Globus pallidus (tissue), 1 donor: ENCODE measurements at places on chromosomes 11 and 22.

DNA sequence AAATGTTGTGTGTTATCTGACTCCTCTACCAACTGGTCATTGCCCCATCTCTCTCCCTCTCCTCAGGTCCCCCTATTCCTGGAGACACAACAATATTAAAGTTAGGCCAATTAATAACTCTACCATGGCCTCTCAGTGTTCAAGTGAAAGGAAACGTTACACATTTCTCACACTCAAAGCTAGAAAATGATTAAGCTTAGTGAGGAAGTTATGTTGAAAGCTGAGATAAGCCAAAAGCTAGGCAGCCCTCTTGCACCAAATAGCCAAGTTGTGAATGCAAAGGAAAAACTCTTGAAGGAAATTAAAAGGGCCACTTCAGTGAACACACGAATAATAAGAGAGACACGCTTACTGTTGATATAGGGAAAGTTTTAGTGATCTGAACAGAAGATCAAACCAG is 6.9 kb downstream of the DLG2 start:
- DNase-seq = no peak

DNA sequence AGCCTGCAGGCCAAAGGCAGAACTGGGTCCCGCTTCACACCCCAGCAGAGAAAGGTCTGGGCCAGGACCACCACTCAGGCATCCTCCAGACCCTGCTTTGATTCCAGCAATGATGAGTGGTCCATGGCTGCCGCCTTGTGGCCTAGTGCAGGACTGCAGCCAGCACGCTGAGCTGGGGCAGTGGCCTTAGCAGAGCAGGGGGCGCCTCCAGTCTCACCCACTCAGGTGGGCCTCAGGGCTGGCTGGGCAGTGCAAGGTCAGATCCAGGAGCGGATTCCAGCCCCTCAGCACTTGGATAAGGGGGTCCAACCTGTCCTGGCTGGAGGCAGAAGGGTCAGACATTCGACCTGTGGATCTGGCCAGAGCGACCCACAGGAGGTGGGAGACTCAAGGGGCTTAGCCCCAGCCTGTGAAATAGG is 9.6 kb upstream of the PDE2A start:
- DNase-seq = peak; percentile 19

GRCh38 chr11:43576803-43577521 is 103.6 kb upstream of the HSD17B12 start:
- DNase-seq = no peak

GRCh38 chr22:29145321-29146072 is 60.2 kb upstream of the EMID1 start:
- no peak for DNase-seq

DNA sequence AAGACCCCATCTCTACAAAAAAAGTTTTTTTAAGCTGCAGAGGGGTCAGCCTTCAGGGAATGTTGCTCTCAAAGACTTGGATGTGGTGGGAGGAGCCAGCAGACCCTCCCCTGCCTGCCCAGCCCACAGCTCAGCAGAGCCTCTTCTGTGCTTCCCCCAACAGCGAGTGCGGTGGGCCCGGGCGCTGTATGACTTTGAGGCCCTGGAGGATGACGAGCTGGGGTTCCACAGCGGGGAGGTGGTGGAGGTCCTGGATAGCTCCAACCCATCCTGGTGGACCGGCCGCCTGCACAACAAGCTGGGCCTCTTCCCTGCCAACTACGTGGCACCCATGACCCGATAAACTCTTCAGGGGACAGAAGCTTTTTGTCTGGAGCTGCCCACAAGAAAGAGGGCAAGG is 10.5 kb downstream of the TMA7B start:
- DNase-seq = no peak

- no peak for DNase-seq
These were observed 18.9 kb downstream of the ARFGAP2 start for GRCh38 chr11:47157805-47158204.

- no peak for DNase-seq
These were observed 21.6 kb downstream of the LRRC55 start for GRCh38 chr11:57203359-57203758.

GRCh38 chr22:39449708-39450107 is 7.1 kb upstream of the MGAT3 start:
- DNase-seq = no peak

GRCh38 chr11:34263441-34264091 is 94.2 kb downstream of the ABTB2 start:
- DNase-seq = no peak

- DNase-seq = no peak
These were observed 11.6 kb upstream of the RIC3 start for GRCh38 chr11:8180469-8180868.

GRCh38 chr11:77558380-77558779 is 31.4 kb upstream of the AQP11 start:
- DNase-seq = no peak

DNA sequence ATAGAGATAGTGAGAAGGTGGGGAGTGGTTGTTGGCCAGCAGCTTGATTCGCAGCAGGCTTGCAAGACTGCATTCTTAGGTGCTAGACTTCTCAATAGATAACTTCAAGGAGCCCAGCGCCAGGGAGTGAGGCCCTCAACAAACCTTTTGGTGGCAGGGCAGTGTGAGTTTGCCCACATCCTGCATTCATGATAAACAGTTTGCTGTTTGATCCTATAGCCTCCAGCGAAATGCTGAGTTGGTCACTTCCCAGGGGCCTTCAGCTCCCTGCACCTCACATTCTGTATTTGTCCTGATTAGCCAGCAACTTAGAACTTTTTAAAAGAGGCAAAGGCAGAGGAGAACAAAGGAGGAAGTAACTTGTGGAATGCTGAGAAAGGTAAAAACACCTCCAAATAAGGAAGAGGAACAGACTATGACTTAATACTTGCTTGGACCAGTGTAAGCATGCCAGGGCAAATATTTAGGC is 25.1 kb downstream of the OR10A6 start:
- DNase-seq = no peak

DNA sequence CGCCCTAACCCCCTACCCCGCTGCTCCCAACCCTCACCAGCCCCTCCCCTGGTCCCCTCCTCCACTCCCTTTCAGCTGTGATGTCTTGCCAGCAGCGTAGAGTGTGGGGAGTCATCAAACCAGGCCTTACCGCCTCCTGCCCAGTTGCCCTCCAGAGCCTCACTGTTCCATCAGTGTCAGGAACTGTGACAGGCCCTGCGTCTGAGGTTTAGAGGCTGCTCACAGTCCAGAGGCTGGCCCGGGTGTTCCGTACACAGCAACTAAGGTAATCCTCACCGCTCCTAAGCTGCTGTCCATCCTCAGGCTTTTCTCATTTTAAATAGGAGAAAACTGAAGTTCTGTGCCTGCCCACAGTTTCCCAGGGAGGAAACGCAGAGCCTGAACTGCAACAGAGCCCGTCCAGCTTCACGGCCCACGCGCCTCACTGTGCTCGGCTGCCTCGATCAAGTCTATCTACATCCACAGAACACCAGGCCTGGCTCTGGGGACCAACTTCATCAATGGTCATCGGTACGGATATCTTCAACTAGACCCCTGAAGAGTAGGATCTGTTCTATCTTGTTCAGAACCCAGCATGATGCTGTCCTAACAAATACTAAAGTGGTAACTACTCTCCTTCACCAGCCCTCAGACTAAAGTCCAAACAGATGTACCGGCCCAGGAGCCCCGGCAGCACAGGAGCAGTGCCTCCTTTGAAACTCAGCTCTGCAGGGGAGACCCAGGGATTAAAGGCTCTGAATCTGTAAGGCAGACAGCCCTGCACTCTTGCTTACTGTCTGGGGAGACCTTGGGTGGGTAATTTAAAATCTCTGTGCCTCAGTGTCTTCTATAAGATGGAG is 10.3 kb downstream of the VPS37C start:
- DNase-seq = no peak

GRCh38 chr11:16456366-16456765 is 100.0 kb upstream of the SOX6 start:
- no peak for DNase-seq

GRCh38 chr22:28896611-28897010 is 13.2 kb downstream of the ZNRF3 start:
- no peak for DNase-seq

DNA sequence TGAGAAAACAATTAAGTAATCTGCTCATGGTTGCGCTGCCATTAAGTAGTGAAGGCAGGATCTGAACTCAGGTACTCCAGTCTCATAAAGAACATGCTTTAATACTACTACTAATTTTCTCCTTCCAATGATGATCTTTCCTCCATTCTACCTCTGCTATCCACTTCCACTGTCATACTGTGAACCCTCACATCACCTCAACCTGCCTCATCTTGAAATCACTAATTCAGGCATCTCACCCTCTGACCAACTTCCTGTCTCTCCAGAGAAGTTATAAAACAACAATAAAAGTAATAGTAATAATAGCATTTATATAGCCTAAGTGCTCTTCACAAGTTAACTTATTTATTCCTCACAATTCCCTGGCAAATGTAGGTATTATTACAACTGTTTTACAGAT is 57.1 kb upstream of the PSMA1 start:
- no peak for DNase-seq

- DNase-seq = no peak
These were observed 114.3 kb downstream of the PHF21B start for GRCh38 chr22:44895296-44896055.

GRCh38 chr22:40462195-40462984 is 92.0 kb downstream of the SGSM3 start:
- DNase-seq = peak; percentile 9

DNA sequence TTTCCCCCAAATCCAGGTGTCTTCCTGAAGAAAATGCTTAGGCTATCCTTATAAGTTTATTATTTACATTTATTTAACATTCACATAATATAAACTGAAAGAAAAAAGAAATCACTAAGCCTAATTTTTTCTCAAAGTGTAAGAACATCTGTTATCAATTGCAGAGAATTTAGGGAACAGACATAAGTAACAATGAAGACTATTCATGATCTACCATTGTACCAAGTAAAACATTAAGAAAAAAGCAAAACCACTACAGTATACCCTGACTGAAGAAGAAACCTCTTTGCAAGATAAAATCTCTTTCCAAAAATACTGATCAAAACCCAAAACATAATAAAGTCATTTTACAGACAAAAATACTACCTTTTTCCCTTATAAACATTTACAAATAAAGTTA is 60.5 kb downstream of the NUP98 start:
- no peak for DNase-seq

GRCh38 chr11:110795112-110795624 is 82.9 kb upstream of the ARHGAP20 start:
- no peak for DNase-seq

- no peak for DNase-seq
These were observed 52.5 kb downstream of the C22orf31 start for GRCh38 chr22:29009148-29009547.

- no peak for DNase-seq
These were observed 48.2 kb downstream of the LRFN4 start for GRCh38 chr11:66904981-66905521.

GRCh38 chr11:44108260-44108659 is 12.8 kb downstream of the EXT2 start:
- no peak for DNase-seq

DNA sequence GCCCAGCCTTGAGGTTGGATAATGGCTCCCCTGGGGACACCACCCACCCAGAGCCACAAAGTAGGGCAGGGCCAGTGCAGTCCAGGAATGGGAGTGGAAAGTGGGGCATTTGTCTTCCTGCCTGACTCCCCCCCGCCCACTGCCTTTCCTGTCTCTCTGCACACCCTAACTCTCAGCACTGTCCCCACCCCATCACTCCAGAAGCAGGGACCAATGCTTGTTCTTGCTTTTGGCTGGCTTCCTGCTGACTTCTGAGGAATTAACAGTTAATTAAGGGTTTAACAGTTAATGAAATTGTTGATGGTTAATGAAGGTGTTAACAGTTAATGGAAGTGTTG is 4.7 kb downstream of the PITPNM1 start:
- no peak for DNase-seq

- peak; percentile 19 for DNase-seq
These were observed 63.2 kb downstream of the GRIA4 start for GRCh38 chr11:105673089-105673488.

DNA sequence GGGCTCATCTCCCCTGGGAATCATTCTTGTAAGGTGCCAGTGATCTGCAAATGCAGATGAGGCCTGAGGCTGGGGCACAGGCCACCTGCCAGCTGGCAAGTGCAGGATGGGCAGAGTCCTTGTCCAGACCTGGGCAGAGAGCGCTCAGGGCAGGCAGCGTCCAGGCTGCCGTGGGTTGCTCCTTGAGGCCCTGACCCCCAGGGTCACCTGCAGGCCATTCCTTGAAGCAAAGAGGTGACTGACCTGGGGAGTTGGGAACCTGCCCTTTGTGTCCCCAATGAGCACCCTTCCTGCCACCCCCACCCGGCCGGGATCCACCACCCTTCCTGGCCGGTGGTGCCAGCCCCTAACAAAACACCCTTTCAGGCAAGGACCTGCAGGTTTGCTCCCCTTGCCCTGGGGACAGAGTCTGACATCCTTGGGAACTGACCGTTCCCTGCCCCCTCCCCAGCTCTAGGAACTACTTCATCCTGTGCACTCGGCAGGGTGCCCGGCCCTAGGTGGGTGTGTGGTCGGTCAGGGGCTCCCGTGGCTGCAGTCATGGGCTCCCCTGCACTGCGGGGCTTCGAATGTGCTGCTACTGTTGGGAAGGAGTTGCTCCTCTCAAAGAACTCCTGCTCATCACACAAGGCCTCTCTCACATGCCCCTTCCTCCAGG is 28.3 kb downstream of the DUSP8 start:
- no peak for DNase-seq

GRCh38 chr11:57205041-57205641 is 23.4 kb downstream of the LRRC55 start:
- peak; percentile 16 for DNase-seq

GRCh38 chr22:38839686-38840085 is 4.1 kb downstream of the NPTXR start:
- DNase-seq = no peak

DNA sequence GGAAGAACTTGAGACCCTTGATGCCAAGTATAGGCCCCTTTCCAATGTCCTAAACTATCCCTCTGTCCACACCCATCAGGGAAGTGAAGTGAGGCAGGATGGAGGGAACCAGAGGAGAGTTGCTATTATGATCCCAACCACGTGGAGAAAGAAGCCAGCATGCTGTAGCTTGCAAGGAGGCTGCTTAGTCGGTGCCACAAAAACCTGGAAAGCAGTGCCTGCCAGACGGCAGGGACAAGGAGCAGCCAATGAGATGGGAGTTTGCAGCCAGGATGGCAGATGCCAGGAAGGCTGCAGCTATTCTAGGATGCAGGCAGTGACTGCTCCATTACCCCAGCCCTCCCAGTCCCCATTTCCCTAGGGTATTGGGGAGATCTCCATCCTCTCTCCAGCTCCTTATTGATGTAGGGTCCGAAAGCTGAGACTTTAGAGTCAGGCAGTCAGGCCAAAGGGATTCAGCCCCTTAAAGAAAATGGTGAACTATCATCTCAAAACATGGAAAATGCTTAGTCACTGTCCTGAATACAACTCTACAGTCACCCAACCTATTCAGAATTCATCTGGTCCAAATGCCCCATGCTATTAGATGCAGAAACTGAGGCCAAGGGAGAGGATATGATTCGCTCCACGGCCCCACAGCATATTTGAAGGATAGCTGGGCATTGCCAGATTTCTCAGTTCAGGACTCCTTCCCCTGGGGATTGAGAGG is 18.4 kb upstream of the LRRC55 start:
- no peak for DNase-seq

DNA sequence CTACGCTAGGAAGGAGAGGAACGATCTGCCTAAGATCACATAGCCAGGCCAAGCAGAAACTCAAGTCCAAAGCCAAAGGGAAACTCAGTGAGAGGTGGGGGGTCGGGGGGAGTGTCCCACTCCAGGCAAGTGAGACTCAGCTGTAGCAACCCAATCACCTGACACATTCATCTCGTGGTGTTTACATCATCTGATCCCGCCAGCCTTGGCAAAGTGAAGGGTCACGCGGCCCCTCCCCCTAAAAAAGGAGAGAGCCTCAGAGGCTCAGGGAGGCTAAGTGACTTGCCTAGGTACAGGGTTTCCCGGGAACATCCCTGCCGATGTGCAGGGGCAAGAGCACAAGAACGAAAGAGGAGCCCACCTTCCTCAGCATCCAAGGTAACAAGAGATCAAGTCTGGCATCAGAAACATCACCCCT is 21.5 kb downstream of the MYH9 start:
- no peak for DNase-seq
